Frontal cortex (tissue), 4 donors: ENCODE measurements at places on chromosomes 2 and 18.

DNA sequence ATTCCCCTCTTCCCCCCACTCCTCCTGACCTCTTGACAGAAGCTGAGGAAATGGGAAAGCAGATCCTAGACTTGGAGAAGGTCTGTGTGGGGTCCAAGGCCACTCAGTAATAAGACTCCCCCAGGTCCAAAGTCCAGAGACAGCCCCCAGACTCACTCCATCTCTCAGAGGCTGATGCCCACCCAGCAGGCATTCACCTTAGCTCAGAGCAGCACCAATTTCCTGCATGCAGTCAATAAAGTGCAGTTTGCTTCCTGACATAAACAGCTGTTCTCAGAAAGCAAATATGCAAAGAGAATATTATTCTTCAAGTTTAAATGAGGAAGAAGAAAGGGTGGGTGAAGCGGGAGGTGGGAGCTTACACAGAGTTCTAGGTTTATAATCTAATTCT lies 84.1 kb upstream of the RTN4 start:
- no peak for DNase-seq

DNA sequence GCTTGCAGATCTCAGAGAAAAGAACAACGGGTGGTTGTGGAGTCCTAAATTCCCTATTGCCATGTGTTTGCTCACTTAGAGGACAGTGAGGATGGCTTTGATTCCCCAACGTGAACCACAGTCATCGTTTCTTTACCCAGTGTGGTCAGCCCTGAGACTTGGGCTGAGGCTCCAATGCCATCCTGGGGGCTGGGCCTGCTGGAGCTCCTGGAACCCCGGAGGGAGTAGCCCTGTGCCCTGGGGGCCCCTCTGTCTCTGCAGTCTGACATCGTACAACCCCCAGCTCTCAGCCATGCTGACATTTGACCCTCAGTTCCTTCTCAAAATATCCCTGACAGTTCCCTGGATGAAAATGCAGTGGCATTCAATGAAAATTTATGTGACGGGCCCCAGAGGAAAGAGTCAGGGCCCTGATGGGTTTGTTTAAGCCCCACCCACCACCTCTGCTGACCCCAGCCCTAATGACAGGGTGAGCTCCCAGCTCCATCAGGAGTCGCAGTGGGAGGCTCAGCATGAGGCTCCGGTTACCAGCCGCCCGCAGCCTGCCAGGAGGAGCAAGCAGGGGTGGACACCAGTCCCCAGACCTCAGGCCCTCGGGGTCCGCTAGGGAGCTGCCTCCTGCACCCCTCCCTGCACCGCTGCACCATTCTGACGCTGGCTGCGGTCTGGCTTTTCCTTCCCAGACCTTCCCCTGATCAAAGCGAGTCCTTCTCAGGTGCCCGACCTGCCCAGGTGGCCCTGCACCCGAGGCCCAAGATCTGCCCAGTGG lies 120.9 kb downstream of the TWIST2 start:
- no peak for DNase-seq

DNA sequence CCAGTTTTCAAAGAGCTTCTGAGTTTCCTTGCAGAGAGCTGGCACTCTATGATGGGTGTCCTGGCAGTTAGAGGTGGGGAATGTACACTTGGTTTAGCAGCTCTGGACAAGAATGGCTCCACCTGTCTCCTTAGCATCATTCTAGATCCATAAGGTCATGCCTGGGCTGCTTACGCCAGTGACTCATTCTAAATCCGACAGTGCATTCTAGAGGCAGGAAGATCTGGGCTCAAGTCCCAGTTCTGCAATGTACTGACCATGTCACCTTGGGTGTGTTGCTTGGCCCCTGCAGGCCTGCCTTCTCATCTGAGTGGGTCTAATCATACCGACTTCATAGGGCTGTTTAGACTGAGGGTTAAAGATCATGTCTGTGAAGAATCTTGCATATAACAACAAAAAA lies 46.5 kb downstream of the PTGR3 start:
- DNase-seq: no peak

DNA sequence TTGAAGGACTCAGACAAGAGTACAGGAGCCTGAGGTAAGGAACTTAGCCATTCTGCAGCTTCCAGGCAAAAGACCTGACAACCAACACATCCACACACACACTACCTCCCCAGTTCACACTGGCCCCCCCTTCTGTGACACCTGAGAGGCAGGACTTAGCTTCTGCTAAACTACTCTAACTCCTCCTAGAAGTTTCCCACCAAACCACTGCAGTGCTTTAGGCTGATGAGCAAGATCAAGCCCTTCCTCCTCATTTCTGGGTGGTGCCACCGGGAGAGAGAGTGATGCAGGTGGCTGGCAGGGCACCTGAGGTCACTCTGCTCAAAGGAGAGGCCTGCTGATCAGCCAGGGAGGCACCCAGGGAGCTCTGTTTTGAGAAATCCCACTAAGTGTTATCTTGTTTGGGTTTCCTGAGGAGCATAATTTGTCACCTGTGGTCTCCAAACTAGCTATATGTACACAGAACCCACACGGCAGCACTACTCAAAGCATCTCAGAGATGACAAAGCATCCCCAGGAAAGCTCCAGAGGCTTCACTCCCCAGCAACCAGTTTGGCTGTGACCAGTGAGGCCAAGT lies 188.4 kb downstream of the MYO5B start:
- DNase-seq: no peak

GRCh38 chr2:238874330-238875050 lies 26.6 kb downstream of the TWIST2 start:
- no peak for DNase-seq
